OCI-LY7 (cell line): ENCODE measurements at places on chromosomes 1 and 21. TPM values are rescaled to one million over a fixed set of nuclear protein-coding genes. Genes with fewer than 3 reads are reported as not detected.

SYT6 gene
- not detected in 2 replicates for total RNA-seq

BNIPL gene
- 0.74 and 3.2 TPM in 2 replicates for total RNA-seq

OR2T33 gene
- not detected in 2 replicates for total RNA-seq

PDC gene
- not detected in 2 replicates for total RNA-seq

- no peak for DNase-seq
Observed at GRCh38 chr1:107003972-107004371, 52.5 kb upstream of the PRMT6 start.

DNA sequence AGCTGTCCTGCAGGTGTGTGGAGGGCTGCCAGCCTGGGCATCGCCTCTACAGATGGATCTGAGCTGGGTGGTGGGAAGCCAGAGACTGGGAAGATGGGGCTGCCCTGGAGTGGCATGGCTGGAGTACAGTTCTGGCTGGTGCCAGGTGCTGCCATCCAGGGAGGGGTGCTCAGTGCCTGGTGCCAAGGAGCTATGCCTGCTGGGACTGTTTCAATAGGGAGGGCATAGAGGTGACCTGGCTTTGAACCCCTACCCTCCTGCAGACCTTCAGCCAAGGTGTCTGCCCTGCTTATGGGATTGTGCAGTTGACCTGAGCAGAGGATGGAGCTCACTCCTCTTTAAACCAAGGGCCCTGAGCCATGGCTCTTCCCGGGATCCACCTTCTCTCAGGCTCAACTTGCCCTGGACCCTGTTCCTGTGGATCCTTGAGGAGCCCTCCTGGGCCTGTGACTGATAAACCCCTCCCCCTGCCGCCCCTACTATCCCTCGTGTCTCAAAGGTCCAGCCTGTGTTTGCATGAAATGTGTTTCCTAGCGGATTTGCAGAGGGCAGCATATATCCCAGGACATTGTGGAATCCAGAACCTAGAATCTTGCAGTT is 48.7 kb downstream of the PTPRU start:
- no peak for DNase-seq

GRCh38 chr1:232687304-232687703 is 57.4 kb upstream of the SIPA1L2 start:
- DNase-seq = no peak

- no peak for DNase-seq
Observed at GRCh38 chr1:57309630-57310029, 114.2 kb downstream of the DAB1 start.

- no peak for DNase-seq
Observed at GRCh38 chr1:215776336-215776735, 209.2 kb downstream of the KCTD3 start.

- DNase-seq = peak; percentile 5
Observed at GRCh38 chr1:59046730-59047157, 250.2 kb upstream of the FGGY start.

DNA sequence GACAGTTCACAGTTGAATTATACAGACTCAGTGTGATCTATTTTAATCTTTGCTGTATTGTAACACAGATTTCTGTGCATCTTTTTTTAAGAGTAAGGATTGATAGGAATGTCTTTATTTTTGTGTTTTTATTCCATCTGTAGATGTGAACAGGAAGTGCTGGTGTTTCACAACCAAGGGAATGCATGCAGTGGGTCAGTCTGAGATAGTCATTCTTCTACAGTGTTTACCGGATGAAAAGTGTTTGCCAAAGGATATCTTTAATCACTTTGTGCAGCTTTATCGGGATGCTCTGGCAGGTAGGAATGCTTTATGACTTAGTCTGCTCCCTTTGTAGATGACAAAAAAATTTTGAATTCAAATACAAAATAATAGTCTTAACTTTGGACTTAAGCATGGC is 84.5 kb downstream of the CC2D1B start:
- no peak for DNase-seq
